Anterior cingulate cortex (tissue), 58 donors: ENCODE measurements at places on chromosomes 1 and 21.

DNA sequence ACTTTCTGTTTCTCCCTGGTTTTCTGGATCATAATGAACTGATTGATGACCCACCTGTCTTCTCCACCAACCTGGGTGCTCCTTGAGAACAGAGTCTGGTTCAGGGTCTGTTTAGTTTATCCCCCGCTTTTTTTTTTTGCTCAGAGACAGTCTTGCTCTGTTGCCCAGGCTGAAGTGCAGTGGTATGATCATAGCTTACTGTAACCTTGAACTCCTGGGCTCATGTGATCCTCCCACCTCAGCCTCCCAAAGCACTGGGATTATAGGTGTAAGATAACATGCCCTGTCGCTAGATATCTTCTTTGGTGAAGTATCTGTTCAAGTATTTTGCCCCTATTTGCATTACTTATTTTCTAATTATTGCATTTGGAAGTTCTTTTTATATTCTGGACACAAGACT is 30.2 kb upstream of the CITED4 start:
- DNase-seq = no peak

GRCh38 chr1:5955479-5955977 is 36.7 kb downstream of the NPHP4 start:
- no peak for DNase-seq

- no peak for DNase-seq
These were observed 40.3 kb upstream of the TLR5 start for GRCh38 chr1:223183268-223183862.

DNA sequence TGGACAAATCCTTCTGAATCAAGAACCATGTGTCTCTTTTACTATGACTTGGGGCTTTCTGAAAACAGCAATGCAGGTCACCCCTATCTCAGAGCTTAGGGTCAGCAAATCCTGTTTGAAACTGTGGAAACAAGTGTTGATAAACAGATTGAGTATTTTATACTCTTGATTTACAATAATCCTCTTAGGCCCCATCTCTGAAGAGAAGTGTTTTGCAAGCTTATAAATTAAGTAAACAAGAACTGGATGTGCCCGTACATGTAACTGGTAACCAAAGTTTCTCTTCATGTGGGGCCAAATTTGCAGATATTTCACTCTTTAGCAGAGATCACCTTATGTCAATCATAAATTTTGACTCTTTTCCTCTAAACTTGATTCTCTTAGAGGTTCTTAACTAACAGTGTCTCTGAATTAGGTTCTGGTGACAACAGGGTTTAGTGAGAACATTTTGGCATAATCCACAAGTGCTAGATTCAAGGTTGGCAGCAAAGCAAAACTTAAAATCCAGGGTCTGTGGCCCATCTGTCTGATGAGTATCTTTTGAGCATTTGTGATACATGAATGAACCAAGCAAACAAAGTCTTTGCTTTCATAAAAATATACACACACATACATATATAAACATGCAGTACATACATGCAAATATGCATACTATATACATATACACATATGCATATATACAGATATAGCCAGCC is 183.0 kb upstream of the HOOK1 start:
- DNase-seq = no peak

DNA sequence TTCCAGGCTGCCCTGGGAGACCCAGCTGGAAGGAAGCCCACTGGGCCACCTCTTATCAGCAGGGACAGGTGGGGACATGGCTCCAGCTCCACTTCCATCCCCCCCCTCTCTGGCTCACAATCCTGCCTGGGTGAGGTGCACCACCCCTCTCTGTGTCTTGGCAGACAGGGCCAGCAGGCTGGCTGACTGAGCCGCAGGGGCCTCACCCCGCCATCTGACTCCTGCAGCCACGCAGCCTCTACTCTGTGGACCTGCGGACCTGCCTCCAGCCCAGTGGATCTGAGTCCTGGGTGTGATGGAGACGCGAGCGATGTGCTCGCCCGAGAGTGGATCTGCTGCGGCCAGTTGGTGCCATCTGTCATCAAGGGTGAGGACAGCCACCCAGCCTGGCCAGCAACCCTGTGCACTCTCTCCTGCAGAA is 30.1 kb downstream of the RCC2 start:
- DNase-seq = no peak

GRCh38 chr1:225612287-225612686 is 40.6 kb downstream of the ENAH start:
- DNase-seq = no peak

DNA sequence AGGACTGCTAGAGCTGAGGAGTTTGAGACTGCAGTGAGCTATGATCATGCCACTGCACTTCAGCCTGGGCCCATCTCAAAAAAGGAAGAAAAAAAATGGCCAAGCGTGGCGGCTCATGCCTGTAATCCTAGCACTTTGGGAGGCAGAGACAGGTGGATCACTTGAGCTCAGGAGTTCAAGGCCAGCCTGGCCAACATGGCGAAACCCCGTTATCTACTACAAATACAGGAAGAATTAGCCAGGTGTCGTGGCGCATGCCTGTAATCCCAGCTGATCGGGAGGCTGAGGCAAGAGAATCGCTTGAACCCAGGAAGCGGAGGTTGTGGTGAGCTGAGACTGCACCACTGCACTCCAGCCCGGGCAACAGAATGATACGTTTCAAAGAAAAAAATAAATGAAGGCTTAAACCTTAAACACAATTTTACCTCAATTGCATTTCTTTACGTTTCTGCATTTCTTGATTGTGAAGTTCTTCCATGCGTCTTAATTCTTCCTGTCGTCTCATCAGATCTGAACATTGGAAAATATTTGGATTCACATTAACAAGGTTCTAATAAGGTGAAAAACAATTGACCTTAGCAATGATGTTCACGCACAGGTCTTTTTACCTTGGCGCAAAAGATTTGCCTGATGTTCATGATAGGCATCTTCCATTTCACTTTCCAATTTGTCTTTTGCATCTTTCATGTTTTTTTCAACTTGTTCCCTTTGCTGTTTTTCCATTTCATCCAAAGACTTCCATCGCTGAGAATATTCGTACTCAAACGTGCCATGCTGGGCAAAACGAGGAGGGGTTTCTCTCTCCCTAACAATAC is 4.2 kb downstream of the SFPQ start:
- no peak for DNase-seq

- no peak for DNase-seq
These were observed 12.8 kb downstream of the S100A7 start for GRCh38 chr1:153447498-153448170.

DNA sequence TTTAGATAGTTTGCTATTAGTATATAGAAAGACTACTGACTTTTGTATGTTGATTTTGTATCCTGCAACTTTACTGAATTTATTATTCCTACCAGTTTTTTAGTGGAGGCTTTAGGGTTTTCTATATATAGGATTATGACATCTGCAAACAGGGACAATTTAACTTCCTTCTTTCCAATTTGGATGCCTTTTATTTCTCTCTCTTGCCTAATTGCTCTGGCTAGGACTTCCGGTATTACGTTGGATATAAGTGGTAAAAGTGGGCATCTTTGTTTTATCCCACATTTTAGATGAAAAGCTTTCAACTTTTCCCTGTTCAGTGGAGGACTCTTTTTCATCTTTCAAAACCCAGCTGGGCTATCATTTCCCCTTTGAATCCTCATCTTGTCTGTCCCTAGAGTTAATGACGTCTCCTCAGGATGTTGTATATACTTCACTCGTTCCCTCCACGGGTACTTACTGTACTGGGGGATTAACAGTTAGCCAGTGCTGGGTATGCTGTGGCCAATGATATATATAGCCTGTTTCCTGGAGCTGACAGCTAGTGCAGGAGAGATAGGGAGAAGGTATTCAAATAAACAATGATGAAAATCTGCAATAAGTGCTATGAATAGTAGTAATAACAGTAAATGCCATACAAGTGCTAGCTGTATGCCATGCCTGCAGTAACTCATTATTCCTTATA is 9.8 kb downstream of the ACOT11 start:
- DNase-seq = no peak

DNA sequence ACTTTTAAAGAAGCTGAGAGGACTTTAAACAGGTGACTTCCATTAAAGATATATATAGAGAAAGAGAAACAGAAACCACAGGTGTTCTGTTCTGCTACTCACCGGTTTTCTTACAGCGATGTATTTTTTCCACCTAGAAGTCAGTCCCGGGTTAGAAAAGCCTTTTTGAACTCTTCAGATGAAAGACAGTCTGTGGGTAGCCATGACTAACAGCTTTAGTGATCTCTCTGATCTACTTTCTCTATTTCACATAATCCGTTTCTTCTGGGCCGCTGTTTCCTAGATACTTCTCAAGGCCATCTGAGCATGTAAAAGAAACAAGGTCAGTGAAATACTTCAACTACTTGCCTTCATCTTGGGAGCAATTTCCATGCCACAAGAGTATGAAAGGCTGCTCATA is 25.1 kb downstream of the WDR64 start:
- DNase-seq = no peak

DNA sequence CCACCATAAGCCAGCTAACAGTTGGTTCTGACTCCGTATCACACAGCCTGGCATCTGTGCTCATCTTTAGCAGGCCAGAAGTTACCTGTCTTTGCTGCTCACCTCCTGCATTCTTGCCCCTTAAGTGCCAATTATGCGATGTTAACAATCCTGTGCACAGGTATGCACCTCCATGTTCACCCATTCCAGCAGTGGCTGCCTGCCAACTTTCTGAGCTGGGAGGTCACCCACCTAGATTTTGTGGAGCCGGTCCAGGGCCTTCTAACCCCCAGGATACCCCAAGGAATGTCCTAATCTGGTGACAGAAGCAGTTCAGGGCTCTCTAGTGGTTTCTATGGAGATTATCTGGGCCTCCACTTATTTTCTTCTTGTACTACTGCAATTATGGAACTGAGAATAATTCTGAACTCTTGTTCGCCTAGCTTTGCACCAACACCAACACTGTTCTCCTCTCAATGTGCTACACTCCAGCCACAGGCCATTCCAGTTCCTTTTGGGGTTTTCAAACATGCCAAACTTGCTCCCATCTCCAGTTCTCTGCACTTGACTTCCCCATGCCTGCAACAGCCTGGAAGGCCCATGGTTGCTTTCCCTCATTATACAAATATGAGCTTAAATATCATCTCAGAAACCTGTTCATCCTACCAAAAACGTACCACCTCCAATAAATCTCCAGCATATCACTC is 9.0 kb downstream of the BCAR3 start:
- DNase-seq = no peak

GRCh38 chr1:203089651-203090045 is 3.8 kb upstream of the MYOG start:
- no peak for DNase-seq

DNA sequence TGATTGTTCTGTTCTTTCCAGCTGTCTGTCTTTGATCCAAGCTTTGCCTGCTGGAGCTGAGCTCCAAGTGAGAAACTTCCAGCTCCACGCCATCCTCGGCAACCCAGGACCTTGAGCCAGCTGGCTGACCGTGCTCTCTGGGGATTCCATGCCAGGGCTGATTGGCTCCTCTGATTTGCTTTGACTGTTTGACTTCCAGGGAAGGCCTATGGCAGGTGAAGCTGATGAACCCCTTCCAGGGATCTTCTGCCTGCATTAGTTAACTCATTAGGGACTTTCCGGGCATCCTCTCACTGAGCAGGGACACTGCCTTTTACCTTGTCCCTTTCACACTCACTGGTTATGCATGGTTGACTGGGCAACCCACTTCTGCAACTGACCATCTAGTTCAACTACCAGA is 406.1 kb downstream of the RPS6KC1 start:
- DNase-seq = no peak

DNA sequence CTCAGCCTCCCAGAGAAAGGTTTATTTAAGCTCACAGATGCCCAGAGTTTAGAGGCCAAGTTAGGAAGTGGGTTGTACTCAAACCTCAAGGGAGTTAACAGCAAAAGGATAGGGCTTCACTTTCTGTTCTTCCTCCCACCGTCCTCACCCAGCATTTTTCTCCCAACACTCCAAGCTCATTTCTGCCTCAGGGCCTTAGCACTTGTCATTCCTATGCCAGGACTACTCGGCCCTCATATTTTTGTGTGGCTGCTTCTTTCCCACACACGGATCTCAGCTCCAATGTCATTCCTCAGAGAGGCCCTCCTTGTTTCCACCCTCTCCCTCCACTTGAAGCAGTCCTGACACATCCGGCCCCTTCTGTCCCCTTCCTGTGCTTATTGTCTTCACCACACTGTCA is 12.9 kb downstream of the FAM43B start:
- DNase-seq = no peak

DNA sequence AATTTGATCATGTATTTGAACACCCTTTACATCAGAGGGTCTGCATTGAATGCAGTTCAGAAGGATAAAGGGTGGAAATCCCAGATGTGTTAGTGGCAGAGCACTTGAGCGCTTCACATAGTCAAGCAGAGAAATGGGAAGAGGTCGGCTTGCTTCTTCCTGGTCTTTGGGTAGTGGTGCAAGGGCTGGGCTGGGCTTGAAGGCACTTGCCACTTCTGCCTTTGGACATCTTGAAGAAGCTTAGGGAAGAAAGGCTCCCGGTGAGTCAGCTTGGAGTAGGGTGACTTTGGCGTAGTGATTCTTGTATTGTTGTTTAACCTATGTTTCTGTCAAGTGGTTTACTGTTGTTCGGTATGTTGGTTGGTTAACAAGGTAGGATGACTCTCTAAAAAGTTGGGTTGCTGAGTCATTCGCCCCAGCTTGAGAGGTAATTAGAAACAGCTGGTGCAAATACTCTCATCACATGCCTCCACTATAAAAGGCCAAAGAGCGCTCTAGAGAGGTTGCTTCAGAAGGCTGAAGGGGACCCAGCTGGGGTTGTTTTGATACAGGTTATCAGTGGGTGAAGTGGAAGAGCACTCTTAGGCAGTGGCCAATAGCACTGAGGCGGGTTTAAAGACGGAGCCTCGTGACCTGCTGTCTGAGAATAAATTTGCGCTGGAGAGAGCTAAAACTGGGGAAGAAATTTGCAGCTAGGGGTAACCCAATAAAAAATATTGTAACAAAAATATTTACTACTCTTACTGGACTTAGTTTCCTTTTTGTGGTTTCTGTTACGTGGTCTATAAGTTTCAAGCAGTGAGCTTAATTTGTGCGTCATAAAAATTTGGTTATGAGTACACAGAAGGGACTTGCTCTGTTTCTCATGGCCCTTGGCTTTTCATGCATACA is 1.4 kb downstream of the BACH1 start:
- DNase-seq = no peak

GRCh38 chr1:74504933-74505512 is 7.4 kb downstream of the LRRC53 start:
- DNase-seq = no peak

GRCh38 chr1:172818841-172819527 is 160.1 kb downstream of the FASLG start:
- no peak for DNase-seq

DNA sequence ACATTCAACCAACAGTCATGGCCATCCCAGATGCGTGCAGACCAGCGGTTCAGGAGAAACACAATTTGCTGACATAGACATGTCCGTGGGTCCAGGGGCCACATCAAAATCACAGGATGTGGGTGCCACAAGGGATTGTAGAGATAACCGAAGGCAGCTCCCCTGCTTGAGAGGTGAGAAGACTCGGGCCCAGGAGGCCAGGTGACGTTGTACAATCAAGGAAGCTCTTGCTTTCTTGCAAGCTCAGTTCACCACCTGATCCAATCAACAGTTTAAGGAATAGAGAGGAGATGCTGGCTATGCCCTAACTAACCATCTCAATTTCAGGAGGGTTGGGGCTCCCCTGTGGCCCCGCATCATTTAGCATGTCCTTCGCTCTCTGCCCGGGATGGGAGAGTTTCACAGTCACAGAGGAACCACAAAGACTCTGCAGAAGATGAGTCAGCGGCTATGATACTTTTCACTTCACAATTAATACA is 19.5 kb downstream of the UBASH3A start:
- no peak for DNase-seq

GRCh38 chr1:113255038-113255719 is 135.1 kb upstream of the MAGI3 start:
- DNase-seq = no peak
